ENCODE measurements at places on chromosomes 7 and 10.

DNA sequence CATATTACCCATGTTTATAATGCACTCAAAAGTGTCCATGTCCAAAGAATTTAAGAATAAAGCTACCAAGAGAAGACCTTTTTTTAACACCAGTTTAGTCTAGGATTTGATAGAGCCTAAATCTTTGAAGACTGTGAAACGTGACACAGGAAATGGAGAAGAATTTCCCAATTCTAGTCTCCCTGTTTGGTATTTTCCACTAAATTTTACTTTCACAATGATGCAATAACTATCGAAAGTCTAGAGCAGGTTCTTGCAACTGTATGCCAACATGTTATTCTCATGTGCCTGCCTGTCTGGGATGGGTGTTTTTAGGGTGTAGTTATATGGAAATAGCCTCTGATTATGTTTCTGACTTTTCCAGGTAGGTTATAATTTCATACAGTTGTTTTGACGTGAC lies 6.9 kb upstream of the MXI1 start:
- DNase-seq: no peak

GRCh38 chr10:100656454-100656853 lies 88.9 kb upstream of the PAX2 start:
- DNase-seq: no peak

- DNase-seq: no peak
Observed at GRCh38 chr10:25692761-25693160, 241.3 kb upstream of the MYO3A start.

DNA sequence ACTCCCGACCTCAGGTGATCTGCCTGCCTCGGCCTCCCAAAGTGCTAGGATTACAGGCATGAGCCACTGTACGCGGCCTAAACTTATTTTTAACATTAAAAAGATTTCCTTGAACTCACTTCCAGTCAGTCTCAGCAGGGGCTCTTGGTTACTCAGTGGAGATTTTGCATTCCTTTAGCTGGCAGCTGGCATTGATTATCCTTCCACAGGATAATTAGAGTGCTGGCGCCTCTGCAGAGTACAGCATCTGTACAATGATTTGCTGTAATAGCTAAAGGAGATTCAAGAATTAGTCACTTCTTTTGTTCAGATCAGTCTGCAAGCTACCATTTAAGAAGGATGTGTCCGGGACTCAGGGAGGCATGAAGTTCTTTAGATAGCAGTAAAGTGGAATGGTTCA lies 125.0 kb upstream of the NPY start:
- no peak for DNase-seq

DNA sequence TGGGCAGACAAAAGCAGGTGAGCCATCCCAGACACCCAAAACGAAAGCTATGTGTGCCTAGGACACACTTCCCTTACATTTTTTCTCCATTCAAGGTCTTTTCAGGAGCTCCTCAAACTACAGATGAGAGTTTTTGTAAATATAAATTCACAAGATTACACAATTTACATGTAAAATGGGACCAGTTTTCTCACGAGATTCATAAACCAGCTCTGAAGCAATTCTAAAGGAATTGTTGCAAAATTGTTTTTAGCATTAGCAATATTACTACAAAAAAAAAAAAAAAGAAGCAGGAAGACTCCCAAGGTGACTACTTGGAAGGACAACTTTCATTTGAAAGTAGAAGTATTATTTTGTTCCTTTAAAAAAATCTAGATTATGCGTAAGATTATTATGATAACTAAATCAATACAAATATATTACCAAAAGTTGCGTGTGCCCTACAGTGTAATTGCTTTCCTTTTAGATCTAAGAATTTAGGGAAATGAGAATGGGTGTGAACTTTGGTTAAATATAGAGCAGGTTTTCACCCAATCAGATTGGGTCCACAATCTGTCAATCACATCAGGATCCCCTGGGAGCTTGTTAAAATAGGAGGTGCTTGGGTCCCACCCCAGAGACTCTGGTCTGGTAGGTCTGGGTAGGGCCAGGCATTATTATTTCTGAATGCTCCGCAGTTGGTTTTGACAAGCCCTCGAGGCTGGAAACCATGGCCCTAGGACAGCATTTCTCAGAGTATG lies 72.2 kb downstream of the TBXAS1 start:
- DNase-seq: no peak

DNA sequence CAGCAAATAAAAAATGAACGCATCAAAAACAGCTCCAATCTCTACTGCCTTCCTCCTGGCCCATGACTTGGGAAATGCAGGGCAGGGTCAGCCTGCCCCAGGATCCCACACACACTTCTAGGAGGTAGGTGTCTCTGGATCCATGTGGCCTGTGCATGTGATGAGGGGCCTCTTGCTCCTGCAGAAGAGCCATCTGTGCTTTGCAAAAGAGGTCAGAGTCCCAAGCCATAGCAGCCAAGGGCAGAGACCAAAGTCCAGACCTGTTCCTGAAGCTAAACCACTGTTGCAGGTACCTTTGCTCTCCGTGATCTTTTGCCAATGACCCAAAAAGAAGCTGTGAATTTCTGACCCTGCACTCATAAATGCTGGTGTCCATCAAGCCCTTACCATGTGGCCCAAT lies 57.1 kb downstream of the KCNMA1 start:
- DNase-seq: no peak

DNA sequence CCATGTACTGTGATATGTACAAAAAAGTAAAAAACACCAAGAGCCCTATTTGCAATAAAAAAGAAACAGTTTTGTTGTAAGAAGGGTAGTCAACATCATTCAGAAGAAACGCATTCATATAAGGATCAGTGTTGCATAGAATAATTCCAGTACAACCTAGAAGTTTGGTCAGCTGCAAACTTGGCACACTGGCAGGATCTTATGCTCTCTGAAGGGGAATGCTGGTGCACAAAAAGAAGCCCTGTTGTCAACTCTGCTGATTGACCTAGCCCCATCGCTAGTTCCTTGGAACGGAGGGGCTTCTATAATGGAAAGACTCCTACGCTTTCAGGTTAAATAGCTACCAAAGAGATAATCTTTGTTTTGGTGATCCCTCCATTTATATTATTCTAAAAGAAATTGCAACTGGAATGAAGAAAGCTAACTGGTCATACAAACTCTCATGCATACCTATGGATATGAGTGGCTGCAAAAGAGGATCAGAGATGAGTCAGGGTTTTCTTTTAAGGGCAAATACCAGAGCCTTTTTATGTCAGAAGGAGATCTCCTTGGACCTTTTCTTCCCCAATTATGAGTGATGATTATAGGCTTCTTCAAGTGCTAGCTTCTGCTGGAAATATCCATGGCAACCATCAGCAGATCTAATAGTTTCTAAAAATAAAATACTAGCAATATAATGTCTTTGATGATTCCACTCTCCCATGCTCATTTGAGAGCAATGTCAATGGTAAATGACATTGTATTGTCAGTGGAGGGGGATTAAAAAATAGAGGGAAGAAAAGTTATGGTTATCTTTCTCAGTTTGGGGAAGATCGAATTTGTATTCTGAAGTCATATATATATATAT lies 312.4 kb upstream of the CACNA2D1 start:
- DNase-seq: no peak

- peak; percentile 10 for DNase-seq
Observed at GRCh38 chr7:92527300-92528187, 776 bp downstream of the PEX1 start.

- peak; percentile 39 for DNase-seq
Observed at GRCh38 chr7:157016352-157017041, 6.0 kb upstream of the MNX1 start.

DNA sequence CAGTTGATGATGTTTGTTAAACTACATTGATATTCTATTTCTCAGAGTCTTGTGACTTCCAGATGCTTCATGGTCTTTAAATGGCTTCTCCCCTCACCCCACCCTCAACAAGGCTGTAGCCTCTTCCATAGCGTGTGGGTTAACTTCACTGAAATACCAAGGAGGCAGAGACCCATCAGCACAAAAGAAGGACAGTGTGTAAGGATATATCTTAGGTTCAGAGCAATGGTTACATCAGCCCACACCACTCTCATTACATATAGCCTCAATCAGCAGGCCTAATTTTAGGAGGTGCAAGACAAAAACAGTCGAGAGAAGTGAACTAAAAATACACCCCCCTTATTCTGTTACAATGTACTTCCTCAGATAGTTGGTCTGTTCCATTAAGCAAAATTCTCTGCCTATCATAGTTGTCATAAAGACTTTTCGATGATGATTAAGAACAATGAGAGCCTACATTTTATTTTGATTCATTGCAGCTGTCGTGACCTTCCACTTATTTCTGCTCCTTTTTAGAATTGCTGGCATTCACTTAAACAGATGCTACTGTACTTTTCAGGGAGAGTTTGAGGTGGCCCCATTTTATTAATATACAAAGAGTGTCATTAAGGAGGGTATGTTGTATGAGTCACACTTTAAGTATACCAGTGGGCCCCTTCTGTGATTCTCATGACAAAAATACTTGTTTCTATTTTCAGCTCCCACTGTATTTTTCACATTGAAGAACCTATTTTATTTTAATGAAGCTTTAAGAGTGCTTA lies 52.1 kb downstream of the WIPF3 start:
- no peak for DNase-seq

DNA sequence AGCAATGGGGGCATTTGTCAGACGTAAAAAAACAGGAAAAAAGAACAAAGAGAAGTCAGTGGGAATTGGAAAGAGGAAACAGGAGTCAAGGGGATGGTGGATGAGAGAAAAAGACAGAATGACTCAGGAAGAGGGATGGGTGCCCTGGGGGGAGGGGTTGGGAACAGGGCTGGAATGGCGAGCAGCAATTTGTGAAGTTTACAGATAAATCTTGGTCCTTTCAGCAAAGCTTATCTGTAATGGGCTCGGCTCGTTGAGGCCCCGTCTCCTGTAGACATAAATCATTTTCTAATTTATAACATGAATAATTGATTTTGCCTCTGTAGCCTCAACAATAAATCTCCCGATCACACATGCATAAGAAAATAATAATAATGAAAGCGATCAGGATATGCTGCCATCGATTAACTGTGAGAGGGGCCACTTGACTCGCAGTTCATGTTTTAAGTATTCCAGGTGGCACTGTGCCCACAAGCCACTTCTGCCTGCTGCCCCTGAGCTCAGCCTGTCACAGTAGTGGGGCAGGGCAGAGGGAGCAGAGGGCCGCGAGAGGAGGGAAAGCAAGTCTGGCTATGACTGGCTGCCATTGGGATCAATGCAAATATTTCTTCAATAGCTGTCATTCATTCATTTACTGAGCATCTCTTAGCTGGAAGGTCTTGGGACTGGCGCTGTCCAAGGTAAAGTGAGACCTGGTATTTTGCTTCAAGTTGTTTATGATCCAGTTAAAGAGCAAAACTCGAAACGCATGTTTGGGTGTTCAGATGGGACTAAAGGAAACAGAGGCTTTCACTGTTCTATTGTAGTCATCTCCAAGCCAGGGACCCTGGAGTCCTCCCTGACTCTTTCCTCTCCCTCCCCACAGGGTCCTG lies 47.4 kb upstream of the R3HCC1L start:
- DNase-seq: no peak

- DNase-seq: no peak
Observed at GRCh38 chr7:85614684-85615083, 427.8 kb upstream of the SEMA3D start.

GRCh38 chr10:71244431-71245419 lies 32.4 kb downstream of the UNC5B start:
- DNase-seq: no peak

DNA sequence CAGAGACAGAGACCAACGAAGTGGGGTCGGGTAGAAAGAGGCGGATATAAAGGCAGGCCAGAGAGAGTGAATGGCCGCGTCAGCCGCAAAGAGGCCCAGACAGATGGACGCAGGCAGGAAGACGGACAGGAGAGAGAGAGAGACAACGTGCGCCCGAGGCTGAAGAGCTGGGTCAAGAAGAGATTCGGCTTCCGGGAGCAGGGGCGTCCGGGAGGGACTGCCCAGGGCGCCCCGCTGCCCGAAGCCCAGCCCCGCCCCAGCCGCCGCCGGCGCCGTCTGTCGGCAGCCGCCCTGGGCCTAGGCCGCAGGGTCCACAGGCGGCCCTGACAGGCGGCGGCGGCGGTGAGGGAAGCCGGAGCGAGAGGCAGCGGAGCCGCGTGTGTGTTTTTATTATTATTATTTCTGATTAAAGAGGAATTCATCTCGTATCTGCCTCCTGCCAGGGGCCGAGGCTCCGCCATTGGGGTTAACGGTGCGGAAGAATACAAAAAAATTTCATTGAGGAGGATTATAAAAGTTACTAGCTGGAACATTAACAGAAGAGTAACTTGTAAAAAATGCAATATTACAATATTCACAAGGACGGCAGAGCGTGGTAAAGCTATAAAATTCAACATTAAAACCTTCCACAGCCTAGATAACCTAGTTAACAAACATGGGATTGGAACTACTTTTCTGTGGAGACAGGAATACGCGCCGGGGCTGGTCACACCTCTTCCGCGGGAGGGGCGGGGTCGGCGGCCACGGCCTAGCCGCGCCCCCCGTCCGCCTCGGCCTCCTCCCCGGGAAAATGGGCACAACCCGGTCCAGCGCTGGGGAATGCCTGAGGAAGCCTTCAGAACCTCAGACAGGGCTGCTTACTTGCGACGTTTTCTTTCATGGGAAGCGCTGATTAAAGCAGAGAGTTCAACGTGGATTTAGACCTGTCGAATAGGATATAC lies 29.7 kb upstream of the PAX2 start:
- DNase-seq: no peak

GRCh38 chr10:132107186-132107948 lies 41.6 kb downstream of the JAKMIP3 start:
- no peak for DNase-seq

DNA sequence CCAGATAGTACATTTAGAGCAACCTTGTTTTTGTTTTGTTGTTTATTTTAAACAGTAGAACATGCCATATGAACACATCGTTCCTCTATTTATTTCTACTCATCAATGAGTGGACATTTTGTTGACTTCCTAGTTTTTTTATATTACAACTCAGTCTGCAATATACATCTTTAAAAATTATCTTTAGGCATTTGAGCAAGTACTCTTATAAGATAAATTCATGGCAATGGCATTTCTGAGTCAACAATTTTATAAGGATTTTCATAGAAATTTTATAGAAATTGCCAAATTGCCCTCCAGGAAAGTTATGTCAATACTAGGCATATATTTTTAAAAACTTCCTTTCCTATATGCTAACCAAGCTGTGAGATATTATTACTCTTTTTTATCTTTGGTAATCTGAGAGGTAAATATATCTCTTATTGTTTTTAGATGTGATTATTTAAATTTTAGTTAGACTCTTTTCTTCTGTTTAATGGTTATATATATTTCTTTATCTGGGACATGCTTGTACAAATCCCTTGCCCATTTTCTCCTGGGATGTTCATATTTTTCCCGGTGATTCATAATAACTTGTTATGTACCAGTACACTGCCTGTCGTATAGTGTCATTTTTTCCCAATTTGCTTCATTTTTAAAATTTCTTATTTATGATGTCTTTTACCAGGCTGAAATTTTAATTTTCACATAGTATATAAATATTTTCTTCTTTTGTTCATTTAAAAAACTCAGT lies 50.5 kb downstream of the FZD1 start:
- DNase-seq: no peak

DNA sequence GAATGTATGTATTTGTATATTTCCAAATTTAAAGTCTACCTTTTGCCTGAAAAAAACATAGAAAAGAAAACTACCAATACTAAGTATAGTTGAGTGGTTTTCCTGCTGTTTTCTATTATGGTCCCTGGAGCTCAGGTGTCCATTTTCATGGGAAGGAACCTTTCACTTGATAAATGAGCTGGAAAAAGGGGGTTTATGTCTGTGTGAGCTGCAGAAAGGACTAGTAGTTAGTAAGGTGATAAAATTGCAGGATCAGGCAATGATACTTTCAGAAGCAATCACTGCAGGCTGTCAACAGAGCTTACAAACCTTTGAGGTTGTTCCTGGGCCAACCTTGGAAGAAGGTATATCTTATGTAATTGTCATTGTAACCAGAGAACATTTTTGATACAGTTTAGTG lies 48.0 kb downstream of the ST7 start:
- DNase-seq: no peak

Data from stimulated activated CD8-positive, alpha-beta memory T cell treated with anti-CD3 and anti-CD28 coated beads, Interleukin-7, amount 100 ng/mL, for 48 hours (primary cell).